ENCODE measurements at places on chromosomes 3 and 15.
A peak's percentile ranks its signal among the peaks of the same experiment; 100 is the strongest.

DNA sequence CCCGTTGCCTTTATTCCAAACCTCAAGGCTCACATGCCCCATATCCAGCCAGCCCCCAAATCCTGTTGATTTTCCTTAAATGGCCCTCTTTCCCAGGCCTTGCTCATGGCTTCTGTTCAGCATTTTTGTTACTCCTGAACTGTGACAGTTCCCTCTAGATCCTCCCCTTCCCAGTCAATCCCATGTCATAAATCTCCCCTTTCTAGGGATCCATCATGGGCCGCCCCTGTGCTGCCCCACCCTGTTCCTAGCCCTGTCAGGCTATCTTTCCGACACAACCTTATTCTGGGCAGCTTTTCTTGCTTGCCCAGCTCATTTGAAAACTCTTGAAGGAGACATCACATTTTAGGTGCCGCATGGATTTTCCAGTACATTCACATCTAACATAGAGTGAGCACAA is 84.8 kb downstream of the TLE3 start:
- no peak for DNase-seq

DNA sequence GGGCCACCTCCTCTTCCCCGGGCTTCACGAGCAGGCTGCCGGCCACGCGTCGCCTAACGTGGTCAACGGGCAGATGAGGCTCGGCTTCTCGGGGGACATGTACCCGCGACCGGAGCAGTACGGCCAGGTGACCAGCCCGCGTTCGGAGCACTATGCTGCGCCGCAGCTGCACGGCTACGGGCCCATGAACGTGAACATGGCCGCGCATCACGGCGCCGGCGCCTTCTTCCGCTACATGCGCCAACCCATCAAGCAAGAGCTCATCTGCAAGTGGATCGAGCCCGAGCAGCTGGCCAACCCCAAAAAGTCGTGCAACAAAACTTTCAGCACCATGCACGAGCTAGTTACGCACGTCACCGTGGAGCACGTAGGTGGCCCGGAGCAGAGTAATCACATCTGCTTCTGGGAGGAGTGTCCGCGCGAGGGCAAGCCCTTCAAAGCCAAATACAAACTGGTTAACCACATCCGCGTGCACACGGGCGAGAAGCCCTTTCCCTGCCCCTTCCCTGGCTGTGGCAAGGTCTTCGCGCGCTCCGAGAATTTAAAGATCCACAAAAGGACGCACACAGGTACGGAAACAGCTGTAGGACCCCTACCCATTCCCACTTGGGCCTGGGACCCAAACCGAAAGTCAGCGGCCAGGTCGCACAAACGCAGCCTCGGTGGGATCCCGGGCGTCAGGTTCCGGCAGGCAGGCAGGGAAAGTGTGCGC is 1.5 kb downstream of the ZIC1 start:
- peak; percentile 43 for DNase-seq

DNA sequence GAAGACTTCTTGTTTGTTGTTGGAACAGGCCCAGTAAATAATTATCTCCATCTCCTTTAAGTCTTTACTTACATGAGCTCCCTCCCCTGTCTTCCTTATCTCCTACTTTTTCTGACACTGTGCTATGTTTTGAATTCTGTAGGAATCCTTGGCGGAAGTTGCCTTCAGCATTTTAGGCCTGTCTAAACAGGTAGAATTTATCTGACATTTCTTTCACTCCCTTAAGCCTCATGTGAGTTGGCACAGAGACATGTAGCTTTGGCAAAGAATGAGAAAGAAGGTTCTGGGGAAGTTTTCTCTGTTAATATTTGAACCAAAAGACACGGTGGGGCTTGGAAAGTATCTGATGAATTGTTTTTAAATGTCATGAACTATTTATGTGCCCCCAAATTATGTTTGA is 8.1 kb downstream of the MCTP2 start:
- no peak for DNase-seq

GRCh38 chr3:183260167-183260904 is 7.3 kb downstream of the B3GNT5 start:
- no peak for DNase-seq

DNA sequence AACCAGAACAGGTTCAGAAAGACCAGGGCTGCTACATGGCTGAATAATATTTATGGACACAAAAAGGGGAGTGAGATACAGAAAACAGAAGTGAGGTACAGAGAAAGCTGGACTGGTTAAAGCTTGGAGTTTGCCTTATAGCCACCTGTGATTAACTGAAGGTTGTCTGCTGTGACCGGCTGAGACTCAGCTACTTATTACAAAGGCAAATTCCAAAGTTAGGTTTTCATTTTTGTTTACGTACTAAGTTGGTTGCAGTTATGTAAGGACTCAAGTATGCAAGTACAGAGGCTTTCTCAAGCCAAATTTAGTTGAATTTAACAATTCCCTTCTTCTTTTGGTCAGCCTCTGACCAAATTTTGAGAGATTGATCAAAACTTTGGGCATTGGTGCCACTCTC is 264.6 kb downstream of the THSD4 start:
- DNase-seq: no peak

DNA sequence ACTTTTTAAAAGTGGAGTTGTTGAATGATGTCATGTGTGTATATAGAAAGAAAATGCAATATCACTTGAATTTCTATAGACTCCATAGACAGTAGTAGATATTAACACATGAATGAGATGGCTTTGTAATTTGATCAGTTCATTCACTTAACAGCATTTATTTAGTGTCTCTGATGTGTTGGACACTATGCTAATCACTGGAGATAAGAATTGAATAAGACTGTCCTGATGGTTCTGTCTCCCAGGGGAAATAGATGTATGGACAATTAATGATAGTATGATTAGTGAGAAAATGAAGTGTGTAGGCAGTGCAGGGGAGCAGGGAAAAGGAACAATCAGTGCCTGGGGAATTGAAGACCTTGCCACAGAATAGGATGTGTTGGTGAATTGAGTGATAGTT is 72.9 kb downstream of the RIOX2 start:
- DNase-seq: no peak

GRCh38 chr3:51044982-51045381 is 340.1 kb upstream of the MANF start:
- DNase-seq: no peak

DNA sequence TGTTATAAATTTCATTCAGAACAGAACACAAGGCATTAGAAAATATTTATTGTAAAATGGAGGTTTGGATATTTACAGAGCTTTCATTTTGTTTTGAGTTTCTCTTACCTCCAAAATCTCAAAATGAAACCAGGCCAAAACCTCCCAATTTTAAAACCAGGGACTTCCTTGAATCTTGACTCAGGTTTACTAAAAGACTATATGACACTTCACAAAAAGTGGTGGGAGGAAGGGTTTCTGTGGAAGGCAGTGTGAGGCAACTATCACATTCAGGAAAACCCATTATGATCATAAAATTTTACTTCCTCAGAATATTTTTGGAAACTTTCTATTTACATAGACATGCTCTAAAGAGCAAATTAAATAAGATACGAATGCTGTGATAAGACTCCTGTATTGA is 205.8 kb upstream of the EOMES start:
- DNase-seq: no peak

DNA sequence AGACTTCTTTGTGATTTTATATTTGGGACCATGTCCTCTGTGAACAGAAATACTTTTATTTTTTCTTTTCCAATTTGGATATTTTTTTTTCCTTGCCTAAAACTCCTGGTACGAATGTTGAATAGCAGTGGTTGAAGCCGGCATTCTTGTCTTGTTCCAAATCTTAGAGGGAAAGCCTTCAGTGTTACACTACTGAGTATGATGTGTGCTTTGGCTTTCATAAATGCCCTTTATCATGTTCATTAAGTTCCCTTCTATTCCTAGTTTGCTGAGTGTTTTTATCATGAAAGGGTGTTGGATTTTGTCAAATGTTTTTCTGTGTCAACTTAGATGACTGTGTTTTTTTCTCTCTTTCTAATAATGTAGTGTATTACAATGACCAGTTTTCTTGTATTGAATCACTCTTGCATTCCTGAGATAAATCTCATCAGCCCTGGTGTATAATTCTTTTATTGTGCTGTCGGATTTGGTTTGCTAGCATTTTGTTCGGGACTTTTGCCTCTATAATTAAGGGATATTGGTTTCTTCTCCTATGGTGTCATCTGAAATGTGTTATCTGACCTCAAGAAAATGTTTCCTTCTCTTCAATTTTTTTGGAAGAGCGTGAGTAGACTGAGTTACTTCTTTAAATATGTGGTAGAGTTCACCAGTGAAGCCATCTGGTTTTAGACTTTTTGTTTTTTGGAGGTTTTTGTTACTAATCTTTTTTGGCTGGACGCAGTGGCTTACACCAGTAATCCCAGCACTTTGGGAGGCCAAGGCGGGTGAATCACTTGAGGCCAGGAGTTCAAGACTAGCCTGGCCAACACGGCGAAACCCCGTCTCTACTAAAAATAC is 33.3 kb downstream of the MAP1A start:
- peak; percentile 69 for DNase-seq

DNA sequence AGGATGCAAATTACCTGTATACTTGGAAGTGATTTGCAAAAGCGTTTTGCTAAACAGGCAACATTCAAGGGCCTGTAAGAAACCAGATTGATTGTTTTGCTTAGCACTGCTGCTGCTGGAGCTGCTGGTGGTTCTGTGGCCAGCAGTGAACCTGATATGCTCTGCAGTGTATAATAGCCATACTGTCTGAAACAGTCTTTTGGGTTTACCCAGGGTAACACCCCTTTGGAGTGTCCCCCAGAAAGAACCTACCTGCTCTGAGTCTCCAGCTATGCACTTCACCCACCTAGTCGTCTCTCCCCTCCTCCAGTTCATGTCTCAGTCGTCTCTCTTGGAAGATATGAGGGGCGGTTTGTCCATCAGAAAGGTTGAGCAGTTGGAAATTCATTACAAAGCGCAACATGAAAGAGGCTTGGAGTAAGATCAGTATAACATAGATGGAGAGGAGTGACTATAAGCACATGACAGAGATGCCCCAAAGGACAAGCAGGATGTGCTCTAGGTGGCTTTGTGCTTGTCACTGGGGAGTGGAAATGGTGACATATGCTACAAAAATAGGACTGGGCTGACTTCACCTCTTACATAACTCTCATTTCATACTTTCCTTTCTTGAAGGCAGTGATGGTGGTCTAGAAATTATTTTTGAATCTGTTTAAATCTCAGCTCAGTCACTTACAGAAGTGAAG is 3.8 kb downstream of the MKRN2 start:
- no peak for DNase-seq

- DNase-seq: no peak
These were observed 249.9 kb downstream of the DOCK3 start for GRCh38 chr3:50924638-50925037.

GRCh38 chr3:197750858-197751737 is 1.4 kb downstream of the FYTTD1 start:
- DNase-seq: no peak

GRCh38 chr15:83066034-83066733 is 868 bp downstream of the BTBD1 start:
- DNase-seq: no peak

DNA sequence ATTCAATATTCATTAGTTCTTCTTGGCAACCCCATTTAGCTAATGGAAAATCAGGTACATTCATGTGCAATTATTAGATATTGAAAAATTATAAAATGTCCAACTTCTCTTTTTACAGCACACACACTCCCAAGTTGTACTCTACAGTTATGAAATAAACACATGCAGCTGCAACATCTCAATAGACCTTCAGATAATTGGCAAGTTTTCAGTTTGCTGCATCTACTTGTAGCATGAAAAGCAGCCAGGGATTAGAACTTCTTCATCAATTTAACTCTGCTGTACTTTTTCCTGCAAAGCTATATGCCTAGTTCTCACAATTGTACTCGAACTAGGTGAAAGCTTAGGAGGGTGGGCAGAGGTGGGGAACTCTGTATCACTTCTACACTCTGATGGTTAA is 46.6 kb upstream of the FHIT start:
- DNase-seq: no peak
